ENCODE measurements at places on chromosomes 4 and X.

- no peak for DNase-seq
These were observed 10.1 kb downstream of the C4orf50 start for GRCh38 chr4:6008092-6008551.

- no peak for DNase-seq
These were observed 4.6 kb upstream of the RAB9A start for GRCh38 chrX:13684361-13684760.

- DNase-seq: no peak
These were observed 53.7 kb upstream of the MYOZ2 start for GRCh38 chr4:119081943-119082342.

DNA sequence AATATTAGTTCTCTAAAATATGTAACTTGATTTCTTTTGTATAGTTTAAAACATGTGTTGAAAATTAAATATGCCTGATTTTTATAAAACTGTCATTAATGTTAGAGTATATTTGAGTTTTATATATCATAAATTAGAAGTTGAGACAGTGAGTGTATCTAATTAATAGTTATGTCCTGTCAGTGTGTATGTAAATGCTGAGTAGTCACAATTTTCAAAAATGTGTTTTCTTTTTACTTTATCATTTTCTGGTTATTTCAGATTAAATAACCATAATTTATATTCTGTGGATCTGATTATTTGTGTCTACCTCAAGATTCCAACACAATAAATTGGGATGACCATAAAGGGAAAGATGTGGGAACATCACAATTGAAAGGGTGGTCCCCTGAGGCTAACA, 82.7 kb upstream of the CXXC4 start:
- DNase-seq: no peak

GRCh38 chrX:143837010-143837843, 46.6 kb upstream of the UBE2NL start:
- no peak for DNase-seq

GRCh38 chr4:2368746-2369437, 49.6 kb downstream of the ZFYVE28 start:
- no peak for DNase-seq

DNA sequence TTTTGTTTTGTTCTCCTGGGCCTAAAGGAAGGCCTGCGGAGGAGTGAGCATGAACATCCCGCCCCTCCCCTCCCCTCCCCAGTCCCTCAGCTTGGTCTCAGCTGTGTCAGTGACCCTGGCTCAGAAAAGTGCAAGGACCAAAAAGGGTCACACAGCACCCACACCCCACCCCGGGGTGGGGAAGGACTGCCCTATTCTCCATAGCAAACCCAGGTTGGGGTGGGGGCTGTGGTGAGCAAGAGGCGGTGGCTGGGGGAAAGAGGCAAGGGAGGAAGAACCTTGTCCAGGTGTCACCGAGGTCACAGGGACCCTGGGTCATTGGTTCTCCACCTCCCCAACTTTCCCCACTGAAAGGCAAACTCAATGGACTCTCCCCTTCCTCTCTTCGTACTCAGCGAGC, 7.6 kb upstream of the MSX1 start:
- no peak for DNase-seq

GRCh38 chr4:47002580-47002979, 9.2 kb upstream of the GABRA4 start:
- no peak for DNase-seq

DNA sequence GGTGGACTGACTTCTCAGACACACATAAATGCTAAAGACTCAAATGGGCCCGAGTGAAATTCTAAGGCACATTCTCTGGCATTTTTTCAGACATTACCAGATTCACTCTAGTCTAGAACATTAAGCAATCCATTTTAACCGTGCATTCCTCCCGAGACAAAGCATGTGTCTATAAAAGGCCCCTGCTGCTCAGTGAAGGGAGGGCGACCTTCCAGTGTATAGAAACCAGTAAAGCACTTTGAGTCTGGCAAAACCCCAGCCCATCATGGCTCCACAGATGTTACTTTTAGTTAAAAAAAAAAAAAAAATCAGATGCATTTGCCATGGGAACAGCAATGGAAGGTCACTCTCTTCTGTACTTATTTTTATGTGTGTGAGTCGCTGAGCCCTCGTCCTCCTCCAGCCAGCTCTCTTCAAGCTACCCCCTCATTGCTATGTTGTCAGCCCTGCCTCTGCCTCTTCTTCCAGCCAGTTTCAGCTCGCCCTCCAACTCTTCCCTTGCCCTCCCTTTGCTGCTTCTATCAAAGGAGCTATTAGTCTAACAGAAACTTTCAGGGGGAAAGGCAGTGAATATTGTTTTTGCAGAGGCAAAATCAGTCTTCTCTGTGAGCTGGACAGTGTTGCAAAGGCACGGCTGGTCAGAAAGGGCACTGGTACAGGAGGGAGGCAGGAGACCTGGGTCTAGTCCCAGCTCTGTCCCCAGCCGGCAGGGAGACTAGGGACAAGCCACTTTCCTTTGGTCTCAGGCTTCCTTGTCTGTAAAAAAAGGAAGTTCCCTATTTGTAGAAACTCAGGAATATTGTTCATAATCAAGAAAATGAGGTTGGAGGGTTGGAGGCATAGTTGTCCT, 644.2 kb downstream of the ZNF674 start:
- no peak for DNase-seq

- DNase-seq: no peak
These were observed 687.3 kb upstream of the ACTRT1 start for GRCh38 chrX:128739539-128739938.

GRCh38 chrX:44989995-44990770, 117.2 kb downstream of the KDM6A start:
- DNase-seq: no peak

- DNase-seq: no peak
These were observed 13.8 kb upstream of the SH3TC1 start for GRCh38 chr4:8185295-8185694.

DNA sequence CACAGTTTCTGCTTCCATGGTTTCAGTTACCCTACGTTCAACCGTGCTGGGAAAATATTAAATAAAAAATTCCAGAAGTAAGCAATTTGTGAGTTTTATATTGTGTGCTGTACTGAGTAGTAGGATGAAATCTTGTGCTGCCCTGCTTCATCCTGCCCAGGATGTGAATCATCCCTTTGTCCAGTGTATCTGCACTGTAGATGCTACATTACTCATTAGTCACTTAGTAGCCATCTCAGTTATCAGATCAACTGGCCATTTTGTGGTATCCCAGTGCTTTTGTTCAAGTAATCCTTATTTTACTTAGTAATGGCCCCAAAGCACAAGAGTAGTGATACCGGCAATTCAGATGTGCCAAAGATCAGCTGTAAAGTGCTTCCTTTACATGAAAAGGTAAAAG, 97.9 kb downstream of the COX18 start:
- no peak for DNase-seq

DNA sequence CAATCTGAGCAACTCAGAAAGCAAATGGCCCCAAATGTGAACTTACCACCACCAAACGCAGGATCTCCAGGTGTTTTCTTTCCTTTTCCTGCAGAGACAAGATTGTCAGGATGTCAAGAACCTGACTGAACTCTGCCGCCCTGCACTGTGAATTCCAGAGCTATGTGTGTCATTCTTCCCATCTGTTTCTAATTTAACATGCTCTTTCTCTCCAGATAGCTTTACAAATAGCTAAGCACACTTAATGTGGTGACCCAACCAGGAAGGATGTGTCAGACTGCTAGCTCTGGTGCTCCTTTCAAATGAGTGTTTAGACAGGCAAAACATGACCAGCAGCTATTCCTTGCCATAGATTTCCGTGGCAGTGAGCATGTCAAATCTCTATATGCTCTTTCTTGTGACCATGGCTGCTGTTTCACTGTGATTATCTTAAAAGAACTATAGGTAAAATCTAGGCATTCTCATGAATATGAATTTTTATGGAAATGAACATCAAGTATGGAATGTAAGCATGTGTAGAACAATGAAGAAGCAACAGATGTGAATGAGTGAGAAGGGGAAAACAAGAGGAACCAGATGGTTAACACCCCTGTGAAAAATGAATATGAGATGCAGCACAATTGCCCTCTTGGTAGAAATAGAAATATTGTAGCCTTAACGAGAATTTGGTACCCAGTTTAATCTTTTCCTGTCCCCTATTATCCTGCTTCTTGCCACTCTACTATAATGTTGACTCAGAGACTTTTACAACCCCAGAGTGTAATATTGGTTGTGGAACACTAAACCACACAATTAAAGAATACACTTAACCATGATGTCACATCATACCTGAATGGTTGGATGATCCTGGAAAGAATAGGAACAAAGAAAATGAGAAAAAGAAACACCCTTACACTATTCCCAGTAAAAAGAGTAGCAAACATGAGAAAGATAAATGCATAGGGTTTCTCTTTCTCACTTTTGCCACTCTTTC, 247.8 kb upstream of the DKK2 start:
- no peak for DNase-seq

DNA sequence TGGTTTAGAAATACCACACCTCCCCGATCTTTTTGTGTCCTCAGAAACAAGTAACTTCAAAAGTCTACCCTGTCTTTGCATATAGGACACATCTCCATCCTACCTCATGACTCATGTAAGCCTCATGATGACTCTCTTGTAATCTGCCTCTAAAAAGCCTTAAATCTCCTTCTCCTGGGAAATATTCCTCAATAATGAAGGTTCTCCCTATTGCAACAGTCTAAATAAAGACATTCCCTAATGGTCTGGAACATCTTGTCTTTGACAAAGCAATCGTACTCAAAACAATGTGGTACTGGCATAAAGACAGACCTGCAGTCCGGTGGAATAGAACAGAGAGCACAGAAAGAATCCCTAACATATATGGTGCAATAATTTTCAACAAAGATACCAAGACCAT, 257.7 kb downstream of the OPHN1 start:
- DNase-seq: no peak

GRCh38 chrX:104085919-104086318, 9.9 kb upstream of the TMSB15C start:
- no peak for DNase-seq

DNA sequence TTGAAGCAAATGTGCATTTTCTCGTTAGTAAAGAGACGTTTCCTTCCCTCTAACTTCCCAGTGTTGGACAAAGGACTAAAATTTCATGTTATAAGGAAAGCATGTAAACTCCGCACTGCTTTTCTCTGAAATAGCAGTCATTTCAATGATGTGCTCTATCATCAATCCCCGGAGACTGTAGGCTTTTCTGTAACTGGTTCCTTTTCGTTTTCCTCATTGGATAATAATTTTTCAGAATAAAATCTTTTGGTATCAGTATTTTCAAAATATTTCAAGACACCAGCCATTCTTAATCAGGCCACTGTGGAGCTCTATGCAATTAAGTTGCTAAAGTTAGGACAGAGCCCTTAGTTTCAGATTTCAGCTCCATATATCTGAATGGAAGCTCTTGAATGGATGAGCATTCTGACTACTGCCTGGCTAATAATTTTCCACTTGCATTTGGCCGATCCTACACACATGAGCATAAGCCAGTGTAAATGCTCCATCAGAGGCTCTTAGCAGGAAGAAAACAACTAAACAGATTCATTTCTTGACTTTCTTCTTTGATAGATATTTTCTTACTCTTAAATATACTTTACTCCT, 157.7 kb downstream of the CHIC2 start:
- no peak for DNase-seq

- DNase-seq: no peak
These were observed 8.0 kb downstream of the NUDT6 start for GRCh38 chr4:122914292-122914904.

DNA sequence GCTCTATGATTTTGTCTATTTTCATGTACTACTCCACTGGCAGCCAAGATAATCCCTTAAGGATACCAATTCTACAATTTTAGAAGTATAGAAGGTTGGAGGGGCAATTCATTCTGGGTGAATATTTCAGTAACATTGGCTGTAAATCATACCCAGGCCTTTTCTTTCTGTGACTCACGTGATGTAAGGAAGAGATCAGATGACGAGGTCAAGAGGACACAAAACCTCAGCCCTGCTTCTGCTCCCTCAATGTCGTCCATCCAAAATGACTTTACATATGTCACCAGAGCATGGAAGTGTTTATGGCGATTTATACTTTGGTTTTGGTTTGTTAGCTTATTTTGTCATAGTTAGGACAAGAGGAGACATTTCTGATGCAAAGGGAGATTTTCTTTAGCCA, 70.7 kb upstream of the SLC4A4 start:
- no peak for DNase-seq

DNA sequence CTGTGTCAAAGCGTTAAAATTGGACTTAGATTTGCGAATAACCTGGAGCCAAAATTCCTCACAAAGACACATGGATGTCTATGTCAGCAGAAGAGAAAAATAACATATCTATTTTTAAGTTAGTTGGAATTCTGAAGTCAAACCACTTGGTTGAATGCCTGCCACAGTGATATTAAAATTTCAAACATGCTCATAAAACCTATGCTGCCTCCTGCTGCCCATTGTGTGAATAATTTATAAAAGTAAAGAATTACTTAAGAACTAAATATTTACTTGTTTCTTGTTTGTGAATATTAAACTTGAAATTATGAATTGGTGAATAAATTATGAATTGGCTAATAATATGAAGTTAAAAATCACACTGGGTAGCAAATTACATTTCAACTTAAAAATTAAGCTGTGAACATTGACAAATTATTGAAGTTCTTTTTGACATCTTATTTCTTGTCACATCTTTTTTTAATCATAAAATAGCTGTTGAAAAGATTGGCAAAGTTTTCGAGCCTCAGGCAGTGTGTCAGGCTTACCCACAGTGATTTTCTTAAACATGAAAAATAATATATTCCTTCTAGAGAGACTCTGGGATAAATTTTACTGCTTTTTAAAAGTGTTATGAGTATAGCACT, 35.4 kb downstream of the FABP2 start:
- no peak for DNase-seq

GRCh38 chr4:181307824-181308223, 935.4 kb upstream of the TENM3 start:
- DNase-seq: no peak

GRCh38 chrX:16039363-16039762, 84.0 kb upstream of the GRPR start:
- DNase-seq: no peak

GRCh38 chr4:82293304-82293703, 80.5 kb downstream of the HNRNPD start:
- DNase-seq: no peak

GRCh38 chr4:84258905-84259830, 239.9 kb downstream of the NKX6-1 start:
- no peak for DNase-seq

DNA sequence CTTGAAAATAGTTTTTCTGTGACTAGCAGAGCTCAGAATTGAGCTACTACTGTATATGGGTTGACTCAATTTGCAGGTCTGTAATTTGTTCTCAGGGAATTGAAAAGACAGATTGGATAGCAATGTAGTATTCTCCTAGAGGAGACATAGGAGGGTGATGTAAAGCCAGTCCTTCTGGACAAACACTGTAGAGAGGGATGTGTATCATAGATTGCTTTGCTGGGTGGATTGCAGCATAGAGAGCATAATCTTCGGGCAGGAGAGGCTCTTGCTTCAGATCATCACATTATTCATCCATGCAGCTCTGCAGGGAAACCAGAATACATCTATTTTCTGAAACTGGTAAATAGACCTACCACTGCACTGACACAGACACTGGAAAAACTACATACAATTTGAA, 1110.5 kb downstream of the RAPGEF2 start:
- DNase-seq: no peak

GRCh38 chrX:46601283-46601682, 27.7 kb downstream of the CHST7 start:
- DNase-seq: no peak

GRCh38 chrX:136747003-136747986, 33.4 kb downstream of the ARHGEF6 start:
- no peak for DNase-seq

All from activated CD8-positive, alpha-beta memory T cell treated with anti-CD3 and anti-CD28 coated beads for 1 hour (primary cell).